ENCODE measurements at places on chromosomes 4 and X.

DNA sequence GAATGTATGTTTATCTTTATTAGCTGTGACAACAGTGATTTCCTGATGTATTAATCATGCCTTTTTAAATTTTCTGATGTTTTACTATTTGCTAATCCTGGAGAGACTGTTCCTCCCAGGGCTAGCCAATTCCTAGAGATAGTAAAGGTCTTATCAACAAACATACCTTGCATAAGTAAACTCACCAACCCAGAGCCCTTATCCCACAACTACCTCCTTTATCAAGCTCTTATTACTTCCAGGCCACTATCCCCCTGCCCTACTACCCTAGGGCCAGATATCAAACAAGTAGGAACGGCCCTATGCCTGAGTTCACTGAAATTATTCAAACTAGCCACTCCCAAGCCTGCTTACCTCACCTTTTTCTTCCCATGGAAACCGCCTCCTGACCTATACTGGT lies 58.2 kb upstream of the NPNT start:
- no peak for DNase-seq

GRCh38 chr4:144906181-144906925 lies 191.6 kb downstream of the ANAPC10 start:
- DNase-seq, result no peak

- peak; percentile 26 for DNase-seq
These were observed 121.7 kb upstream of the DIPK2B start for GRCh38 chrX:45322382-45322781.

- DNase-seq, result no peak
These were observed 108.6 kb downstream of the TNIP2 start for GRCh38 chr4:2647403-2648158.

GRCh38 chr4:3285558-3286334 lies 7.1 kb upstream of the RGS12 start:
- peak; percentile 4 for DNase-seq

All from RWPE1 (cell line).